T-helper 2 cell treated with Interferon-gamma antibody and Interleukin-4, amounts not matched to agents 5 μg/mL and 100 μg/mL, for 36 hours (primary cell): ENCODE measurements at places on chromosomes 3 and 15.

DNA sequence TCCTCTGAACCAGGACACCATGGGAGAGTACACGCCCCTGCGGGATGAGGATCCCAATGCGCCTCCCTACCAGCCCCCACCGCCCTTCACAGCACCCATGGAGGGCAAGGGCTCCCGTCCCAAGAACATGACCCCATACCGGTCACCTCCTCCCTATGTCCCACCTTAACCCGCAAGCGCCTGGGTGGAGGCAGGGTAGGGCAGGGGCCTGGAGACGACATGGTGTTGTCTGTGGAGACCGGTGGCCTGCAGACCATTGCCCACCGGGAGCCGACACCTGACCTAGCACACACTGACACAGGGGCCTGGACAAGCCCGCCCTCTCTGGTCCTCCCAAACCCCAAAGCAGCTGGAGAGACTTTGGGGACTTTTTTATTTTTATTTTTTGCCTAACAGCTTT, 21.2 kb upstream of the BSN start:
- DNase-seq = no peak

DNA sequence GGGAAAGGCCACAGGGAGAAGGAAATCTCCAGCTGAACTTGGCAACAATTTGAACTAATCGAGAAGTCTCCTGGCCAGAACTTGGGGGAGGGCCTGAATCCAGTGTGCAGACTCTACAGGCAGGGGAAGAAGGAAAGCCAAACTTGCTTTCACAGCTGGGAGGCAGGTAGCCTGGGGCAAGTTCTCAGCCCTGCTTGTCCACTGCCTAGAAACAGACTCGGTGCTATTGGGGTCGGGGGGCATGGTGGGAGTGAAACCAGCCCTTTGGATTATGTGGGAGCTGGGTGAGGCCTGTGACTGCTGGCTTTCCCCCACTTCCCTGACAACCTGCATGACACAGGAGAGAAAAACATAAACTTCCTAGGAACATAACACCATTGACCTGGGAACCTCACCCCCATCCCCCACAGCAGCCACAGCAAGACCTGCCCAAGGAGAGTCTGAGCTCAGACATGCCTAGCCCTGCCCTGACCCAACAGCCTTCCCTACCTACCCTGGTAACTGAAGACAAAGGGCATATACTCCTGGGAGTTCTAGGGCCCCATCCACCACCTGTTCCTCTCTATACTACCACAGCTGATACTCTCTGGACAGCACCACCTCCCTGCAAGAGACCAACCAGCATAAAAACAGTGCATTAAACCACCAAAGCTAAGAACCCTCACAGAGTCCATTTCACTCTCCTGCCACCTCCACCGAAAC, 103.7 kb upstream of the MNS1 start:
- DNase-seq = no peak

DNA sequence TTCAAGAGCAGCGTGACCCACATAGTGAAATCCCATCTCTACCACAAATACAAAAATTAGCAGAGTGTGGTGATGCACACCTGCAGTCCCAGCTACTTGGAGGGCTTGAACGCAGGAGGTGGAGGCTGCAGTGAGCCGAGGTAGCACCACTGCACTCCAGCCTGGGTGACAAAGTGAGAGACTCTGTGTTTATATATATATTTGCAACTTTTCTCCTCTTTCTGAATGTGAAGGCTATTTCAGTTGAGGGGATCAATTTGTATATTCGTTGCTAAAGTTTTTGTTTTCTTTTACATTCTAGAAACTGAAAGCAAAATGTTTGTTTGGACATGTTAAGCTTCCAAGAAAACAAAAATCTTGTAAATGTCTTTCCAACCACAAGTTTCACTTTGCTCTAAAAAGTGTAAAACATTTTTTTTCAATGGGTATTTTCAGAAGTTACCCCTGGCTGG, 29.8 kb upstream of the FAM98B start:
- no peak for DNase-seq

GRCh38 chr15:59174835-59175831, 31.5 kb upstream of the LDHAL6B start:
- peak; percentile 32 for DNase-seq

DNA sequence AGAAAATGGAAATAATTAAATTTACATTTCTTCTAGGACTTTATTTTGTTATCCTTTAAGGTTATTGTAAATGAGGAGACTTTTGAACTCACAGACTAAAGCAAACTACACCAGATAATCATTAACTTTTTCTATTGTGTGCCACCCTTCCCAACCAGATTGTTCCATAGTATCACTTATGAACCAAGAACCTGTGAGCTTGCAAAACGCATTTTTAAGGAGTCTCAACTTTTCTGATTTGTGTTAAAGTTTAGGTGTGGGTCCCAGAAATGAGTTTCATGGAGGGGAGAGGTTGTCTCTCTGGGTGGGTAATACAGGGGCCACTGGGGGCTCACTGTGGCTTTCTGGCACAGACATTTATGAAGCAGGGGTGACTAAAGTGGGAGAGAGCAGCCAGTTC, 75.7 kb downstream of the IGF1R start:
- no peak for DNase-seq

GRCh38 chr3:110773413-110773954, 298.1 kb upstream of the NECTIN3 start:
- DNase-seq = no peak

DNA sequence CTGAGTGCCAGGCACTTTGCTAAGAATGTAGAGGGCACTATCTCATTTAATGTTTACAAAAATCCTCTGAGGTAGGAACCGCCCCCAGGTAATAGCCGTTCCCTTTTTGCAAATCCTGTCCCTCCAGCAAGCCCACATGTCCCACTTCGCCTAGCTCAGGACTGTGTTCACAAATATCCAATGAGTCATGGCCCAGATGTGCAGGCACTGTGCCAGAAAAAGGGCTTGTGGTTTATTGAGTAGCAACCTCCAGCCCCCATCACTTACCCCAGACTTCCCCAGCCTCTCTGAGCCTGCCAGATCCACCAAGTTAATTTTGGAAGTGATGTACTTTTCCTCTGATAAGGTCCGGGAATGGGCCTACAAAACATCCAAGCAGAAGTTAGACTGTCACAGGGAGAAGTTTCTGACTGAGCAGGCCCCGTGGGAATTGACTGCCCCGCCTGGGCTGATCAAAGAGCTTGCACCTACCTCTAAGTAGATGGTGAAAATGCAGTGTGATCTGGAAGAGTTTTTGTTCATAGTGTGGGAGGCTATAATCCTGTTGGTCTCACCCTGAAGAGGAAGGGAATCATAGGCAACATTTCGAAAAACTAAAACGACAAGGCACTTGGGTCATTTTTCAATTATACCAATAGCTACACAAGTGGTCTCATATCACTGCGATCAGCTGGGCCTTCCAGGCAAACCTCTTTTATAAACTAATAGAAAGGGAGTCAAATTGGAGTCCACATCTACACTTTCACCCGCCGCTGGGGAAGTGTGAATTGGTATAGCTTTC, 15.7 kb downstream of the KIF9 start:
- no peak for DNase-seq

- no peak for DNase-seq
These were observed 297 bp downstream of the PRC1 start for GRCh38 chr15:90994059-90994416.

DNA sequence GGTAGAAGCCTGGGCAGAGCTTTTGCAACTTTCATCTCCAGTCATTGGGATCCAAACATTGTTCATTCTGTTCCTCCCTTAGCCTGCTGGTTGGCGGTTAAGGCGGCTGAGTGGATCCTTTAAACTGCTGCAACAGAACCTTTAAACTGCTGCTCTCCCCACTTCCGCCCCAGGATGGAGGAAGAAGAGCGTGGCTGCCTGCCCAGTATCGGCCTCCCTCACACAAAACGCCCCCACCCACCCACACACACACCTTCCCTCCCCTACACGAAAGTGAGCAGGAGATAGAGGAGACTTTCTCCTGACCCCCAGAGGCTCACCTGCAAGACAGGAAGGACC, 460 bp upstream of the ZMAT3 start:
- no peak for DNase-seq

GRCh38 chr3:64945171-64945729, 257.4 kb upstream of the ADAMTS9 start:
- no peak for DNase-seq

DNA sequence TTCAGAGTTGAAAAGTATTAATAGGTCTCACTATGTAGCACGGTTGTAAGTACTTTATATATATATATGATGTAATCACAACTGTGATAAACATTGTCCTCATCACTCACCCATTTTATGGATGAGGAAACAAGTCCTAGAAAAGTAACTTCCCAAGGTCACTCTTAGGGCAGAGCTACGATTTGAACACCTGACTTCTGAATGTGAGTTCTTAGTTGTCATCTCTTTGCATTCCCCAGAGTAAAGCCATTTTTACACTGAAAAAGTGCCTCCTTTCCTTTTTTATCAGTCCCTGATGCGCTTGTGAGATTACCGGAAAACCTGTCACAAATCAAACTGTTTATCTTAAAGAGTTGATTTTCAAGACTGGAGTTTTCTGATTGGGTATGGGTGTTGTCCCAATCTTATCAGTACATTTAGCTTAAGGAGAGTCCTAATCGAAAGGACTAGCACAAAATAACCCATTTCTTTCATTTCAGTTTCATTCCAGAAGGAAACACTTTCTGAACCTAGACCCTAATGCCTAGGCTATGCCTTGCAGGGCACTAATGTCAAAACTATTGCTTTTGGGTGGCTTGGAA, 2.3 kb upstream of the EDEM1 start:
- DNase-seq = no peak

DNA sequence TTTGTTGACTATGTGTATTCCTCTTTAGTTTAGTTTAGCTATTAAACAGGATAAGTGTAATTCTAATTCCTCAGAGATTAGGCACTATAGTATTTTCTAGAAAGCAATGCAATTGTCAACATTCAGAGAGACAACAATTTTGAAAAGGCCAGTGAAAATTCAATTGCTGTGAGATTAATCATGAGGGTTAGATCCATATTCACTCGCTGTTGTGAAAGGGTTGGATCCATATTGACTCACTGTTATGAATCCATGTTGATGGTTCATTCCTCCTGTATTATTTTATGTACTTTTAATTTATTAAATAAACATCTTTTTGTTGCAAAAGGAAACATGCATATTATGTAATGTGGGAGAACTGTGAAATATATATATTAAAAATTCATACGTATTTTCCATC, 641 bp downstream of the TRAT1 start:
- DNase-seq = no peak

DNA sequence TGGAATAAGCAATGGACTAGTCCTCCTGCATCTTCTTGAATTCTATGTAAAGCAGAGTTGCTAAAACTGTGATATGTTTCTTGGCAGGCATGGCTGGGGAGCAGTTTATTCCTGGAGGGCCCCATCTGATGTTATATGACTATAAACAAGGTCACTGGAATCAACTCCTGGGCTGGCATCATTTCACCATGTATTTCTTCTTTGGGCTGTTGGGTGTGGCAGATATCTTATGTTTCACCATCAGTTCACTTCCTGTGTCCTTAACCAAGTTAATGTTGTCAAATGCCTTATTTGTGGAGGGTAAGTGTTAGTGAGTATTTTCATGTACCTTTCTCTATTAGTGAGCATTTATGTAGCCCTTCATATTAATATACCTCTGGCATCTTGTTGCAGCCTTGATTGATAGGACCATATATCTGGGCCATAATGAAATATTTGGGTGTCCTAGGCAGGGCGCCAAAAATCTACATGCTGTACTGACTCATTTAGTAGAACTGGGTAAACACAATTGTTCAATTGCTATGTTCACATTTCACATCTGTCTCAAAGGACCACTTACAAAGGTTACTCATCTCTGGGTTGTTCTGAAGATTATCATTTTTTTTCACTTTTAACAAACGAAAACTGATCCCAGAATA, 52.6 kb upstream of the ADGRG7 start:
- no peak for DNase-seq

GRCh38 chr15:48514103-48514816, 131.2 kb downstream of the FBN1 start:
- DNase-seq = no peak

GRCh38 chr3:167876620-167877281, 141.2 kb downstream of the SERPINI1 start:
- no peak for DNase-seq

DNA sequence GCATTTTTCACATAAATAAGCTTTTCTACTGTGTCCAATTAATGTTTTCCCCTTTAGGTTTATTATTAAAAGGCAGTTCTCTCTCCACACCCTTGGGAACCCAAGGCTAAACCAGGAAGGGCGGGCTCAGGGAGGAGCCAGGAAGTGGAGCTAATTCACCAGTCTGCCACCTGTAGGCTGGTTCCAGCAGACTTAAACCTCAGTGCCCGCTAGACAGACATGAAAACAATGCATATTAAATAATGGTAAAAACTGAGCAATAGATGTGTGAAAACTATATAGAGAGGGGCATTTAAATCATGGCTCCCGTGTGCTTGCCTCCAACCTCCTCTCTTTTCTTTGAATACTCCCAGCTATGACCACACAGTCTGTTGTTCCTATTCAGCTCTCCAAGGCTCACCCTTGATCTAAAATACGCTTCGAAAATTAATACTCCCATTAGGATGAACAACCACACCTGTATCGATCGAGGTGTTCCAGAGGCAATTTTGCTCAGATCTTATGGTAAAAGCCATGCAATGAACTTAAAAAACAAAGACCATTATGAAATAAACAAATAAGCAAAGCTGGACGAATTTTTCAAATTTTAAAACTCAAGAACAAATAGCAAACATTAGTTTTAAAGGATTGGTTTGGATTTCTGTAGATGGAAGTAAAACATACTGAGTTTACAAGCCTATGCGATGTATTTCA, 253.3 kb downstream of the TJP1 start:
- no peak for DNase-seq

DNA sequence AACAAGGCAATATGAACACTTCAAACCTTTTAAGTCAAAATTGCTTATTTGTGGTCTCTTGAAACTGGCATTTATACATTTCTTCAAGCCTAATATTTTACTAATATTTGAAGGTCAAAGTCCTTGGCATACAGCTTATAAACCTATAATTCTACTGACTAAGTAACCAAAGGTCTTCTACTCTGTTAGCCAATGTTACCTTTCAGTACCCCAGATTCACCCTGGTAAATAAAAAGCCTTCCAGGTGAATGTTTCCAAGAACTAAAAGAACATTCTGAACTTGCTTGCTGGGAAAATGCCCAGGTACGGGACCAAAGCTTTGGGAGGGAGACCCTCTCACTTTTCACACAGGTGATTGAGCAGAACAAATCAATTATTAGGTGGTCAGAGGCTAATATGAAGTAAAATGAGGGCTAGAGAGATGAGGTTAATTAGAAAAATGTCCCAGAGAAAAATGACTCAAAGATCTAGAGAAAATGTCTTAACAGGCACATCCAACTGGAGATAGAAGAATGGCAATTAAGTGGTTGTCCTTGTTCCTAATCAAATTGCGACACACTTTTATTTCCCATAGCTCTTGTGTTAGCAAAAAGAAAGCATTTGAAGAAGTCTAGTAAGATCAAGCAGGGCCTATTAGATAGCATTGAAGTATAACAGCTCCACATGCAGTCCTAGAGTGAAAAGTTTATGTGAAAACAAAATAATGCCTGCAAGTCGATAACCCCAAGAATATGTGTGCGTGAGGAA, 232.0 kb downstream of the FOXP1 start:
- DNase-seq = no peak

GRCh38 chr15:49675041-49675440, 54.2 kb downstream of the DTWD1 start:
- DNase-seq = no peak

GRCh38 chr15:76073554-76073953, 13.8 kb downstream of the TMEM266 start:
- no peak for DNase-seq
